ENCODE measurements at places on chromosomes 16 and 17.
A peak's percentile ranks its signal among the peaks of the same experiment; 100 is the strongest.

DNA sequence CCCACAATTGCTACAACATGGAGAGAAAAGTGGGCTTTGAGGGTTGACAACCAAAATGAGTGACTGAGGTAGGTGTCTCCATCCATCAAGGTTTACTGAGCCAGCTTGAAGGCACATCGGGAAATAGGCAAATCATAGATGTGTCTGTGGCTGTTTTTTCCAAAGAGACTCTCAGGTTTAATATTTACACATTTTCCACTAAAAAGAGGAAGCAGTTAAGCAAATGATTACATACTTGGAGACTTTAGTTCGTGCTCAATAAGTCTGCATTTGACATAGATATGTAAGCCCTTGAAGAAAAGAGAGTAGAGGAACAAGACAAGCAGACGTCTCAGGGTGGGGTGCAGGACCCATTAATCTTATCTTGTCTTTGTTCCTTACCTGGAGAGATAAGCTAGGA, 148.9 kb upstream of the COX10 start:
- no peak for ATAC-seq

DNA sequence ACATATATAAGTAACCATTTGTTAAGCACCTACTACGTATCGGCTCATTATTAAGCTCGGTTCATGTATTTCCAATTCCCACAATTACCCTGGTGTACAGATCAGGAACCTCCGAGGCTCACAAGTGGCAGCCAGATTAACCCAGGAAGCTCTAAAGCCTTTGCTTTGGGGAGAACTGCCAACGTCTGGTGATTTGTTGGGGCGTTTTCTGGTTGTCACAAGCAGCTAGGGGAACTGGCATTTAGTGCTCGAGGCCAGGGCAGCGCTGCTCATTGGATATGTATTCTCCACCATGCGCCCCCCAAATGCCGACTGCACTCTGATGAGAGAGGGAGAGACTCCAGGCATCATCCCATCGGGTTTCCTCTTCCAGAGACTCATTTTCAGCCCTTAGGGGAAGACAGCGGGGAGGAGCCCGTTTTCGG, 541 bp downstream of the ZNF18 start:
- ATAC-seq: no peak

GRCh38 chr16:30458561-30459394, 13.1 kb upstream of the SEPHS2 start:
- no peak for ATAC-seq

- ATAC-seq: peak; percentile 16
These were observed at the start of gene UBTF for GRCh38 chr17:44219616-44220212. Gene UBTF (minus strand): TSS chr17:44219675. CDS start chr17:44218229, 1,446 bp downstream.

GRCh38 chr17:1616101-1616500, 12.5 kb downstream of the SLC43A2 start:
- no peak for ATAC-seq

DNA sequence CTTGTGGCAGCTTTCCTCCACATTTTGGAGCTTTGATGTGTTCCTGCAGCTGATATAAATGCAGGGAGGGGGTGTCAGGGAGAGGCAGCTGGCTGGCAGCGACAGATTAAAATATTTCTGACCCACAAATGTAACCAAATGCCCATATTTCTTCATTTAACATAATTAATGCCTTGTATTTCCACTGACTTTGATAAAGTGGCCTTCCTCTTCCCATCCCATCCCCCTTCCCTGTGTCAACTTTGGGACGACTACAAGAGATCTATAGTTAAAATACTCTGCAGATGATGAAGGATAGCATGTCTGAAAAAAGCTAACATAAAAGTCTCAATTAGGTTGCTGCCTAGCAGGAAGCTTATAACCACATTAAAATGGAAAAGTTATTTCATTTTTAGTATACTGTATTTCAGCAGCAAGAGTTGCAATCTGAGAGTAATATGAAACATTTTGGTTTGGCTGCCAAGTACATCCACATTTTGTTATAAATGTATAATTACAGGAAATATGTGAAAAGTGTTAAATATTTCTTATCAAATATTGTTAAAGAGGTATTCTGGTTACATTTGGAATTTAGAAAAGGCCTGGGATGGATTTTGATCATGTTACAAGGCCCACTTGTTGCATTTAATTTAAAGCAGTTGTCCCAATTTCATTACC, 238.7 kb upstream of the TBX2 start:
- ATAC-seq: no peak

- ATAC-seq: no peak
These were observed 7.0 kb downstream of the CASKIN1 start for GRCh38 chr16:2189252-2189893.

GRCh38 chr17:1087381-1088241, 90.7 kb downstream of the TIMM22 start:
- peak; percentile 79 for ATAC-seq

GRCh38 chr17:27862840-27863239, 30.3 kb downstream of the LYRM9 start:
- ATAC-seq: no peak

DNA sequence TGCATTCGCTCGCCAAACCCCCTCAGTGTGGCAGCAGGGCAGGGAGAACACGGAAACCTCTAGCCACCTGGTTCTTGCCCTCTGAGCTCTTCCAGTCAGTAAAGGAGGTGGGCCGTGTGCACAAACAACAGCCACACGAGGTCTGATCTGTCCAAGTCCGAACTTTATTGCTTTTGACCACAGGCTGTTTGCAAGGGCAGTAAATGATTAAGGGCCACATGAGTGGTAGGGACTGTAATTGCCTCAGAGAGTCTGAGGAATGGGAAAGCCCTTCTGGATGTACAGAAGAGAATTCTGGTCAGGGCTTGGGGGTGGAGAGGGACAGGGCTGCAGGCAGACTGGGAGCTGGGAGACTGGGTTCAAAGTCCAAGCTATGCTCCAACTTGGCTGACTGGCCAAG, 75.7 kb upstream of the LHX1 start:
- no peak for ATAC-seq

DNA sequence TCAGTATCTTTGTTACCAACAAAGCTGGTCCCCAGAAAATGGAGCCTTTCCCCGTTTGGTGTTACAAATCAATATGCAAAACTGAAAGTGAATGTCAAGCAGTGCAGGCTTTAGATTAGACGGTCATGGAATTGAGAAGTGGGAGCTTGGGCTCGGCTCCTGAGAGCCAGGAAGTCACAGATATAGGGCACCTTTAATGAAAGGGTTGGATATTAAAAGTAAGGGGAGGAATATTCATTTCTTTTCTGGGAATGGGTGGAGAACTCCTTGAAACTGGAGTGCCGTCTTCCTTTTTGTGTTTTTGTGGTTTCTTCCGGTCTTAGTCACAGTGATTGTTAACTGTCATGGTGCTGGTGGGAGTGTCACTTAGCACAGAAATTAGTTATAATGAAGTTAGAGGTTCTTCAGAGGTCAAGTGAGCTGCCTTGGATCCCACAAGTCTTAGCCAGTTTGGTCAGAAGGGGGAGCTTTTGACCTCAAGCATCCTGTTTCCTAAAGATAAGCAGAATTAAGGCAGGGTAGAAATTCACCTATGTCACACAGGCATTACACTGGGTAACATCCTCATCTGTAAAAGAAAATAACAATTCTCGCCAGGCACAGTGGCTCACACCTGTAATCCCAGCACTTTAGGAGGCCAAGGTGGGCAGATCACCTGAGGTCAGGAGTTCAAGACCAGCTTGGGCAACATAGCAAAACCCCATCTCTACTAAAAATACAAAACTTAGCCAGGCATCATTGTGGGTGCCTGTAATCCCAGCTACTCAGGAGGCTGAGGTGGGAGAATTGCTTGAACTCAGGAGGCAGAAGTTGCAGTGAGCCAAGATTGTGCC, 9.6 kb upstream of the EIF1 start:
- ATAC-seq: peak; percentile 64

- ATAC-seq: no peak
These were observed 25.6 kb downstream of the SGSM2 start for GRCh38 chr17:2362881-2363280.

Data from gastroesophageal sphincter (tissue), 4 donors.